H54 (cell line): ENCODE measurements at places on chromosomes 2 and 18.

- DNase-seq: no peak
Observed at GRCh38 chr18:70621710-70622109, 332.9 kb downstream of the SOCS6 start.

DNA sequence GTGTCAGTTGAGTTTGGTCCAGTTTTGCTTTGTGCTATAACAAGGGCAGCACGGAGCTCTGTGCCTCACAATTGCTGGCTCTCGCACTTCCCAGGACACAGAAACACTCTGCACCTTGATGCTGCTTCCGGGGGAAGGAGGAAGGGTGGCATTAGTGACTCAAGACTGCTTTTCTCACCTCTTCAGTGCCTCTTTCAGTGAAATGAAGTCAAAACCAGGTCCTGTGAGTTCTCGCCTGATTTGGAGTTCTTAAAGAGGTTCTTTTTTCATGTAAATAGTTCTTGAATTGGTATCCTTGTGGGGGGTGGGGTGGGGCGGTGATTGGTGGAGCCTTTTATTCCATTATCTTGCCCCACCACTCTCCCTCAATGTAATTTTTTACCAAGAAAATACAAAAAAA is 91.5 kb upstream of the MYT1L start:
- DNase-seq: no peak

GRCh38 chr18:36519358-36519757 is 221.8 kb downstream of the FHOD3 start:
- DNase-seq: peak; percentile 44

DNA sequence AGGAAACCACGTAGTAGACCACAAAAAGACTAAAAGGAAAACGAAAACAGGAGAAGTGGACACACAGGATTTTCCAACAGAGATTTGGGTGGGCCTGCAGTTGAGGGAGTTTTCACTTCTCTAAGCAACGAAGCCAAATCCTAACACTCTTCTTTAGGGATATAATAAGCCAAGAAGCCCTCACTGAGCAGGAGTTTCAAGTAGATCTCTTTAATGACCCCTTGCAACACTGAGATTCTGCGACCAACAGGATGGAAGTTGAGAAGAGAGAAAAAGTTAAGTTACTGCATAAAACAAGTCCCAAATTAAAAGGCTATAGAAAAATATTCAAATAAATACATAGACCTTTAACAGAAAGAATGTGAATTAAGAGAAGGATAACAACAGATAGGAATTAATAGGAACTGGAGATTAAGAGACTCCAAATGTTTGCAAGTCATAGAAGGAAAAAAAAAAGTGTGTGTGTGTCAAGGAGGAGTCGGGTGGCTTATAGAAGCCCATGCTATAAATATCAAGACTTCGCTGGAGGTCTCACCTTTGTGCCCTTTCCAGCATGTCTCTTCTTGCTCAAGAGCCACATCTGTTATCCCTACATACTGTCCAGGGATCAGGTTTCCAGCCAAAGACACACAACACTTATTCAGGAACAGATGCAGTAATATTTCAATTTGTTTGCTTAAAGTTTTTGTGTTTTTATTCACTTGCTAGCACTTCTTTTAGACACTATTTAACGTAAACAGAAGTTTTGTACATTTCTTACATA is 69.4 kb upstream of the ARHGAP28 start:
- no peak for DNase-seq

DNA sequence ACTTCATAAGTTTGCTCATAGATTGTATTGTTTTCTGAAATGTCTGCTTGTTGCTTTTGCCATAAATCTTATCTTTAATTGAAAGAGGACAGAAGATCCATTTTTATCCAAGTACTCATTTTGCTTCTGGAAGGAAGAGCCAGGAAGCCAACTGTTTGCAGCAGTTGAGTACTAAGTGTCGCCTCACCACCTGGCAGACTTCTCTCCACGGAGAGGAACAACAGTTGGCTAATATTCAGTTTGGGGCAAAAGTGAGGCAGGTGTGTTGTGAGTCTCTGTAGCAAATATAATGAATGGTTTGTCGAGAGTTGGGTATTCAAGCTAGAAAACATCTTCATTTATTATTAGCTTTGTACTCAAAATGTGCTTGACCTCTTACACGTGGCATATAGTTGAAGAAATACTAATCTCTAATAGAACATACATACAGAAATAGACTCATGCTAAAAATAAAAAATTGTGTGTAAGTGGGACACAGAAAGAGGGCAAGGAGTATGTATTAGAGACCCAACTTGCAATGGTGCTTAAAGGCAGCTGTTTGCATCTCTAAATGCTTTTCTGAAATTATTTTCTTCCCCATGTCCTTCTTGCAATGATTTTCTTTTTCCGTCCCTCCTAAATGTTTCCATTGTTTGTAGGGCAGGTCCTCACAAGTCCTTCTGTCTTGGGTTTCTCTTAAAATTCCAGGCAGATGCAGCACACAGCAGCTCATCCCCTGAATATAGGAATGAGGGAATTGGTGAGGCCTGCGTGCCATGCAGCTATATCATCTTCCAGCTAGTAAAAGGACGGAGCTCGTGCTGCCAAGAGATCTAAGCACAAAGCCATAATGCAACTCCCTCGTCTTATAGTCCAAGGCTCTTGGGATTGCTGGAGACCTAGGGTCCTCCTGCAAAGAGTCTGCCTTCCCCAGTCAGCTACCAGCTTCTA is 44.8 kb upstream of the MAP3K20 start:
- no peak for DNase-seq

- DNase-seq: no peak
Observed at GRCh38 chr18:77054288-77054605, 78.3 kb downstream of the MBP start.

DNA sequence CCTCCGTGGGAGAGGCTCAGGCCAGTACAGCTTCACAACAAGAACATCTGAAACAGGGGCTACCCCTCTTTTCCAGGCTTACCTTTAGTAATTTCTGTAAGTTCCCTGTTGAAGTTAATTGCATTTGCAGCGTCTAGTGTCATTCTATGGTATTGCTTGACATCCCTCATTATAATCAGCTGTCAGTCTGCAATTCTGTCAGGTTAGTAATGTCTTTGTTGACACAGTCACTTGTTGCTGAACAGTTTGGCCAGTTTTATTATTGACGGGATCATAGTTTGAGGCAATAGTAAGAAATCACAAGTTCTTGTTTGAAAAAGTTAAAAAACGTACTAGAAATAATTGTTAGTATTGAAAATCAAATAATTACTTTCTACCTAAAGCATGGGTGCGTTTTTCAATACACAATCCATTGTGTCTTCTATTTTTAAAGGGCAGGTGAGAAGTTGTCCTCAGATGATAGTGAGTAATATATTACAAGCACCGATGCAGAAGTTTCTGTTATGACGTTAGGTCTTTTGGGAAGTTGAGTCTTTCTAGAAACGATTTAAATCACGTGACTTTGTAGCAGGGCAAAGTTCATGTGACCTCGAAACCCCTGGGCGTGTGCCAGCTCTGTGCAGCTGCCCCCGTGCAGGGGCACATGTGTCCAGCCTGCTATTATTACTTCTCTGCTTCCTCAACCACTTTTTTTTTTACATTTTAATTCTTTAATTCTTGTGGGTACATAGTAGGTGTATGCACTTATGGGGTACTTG is 49.5 kb upstream of the MBP start:
- no peak for DNase-seq

DNA sequence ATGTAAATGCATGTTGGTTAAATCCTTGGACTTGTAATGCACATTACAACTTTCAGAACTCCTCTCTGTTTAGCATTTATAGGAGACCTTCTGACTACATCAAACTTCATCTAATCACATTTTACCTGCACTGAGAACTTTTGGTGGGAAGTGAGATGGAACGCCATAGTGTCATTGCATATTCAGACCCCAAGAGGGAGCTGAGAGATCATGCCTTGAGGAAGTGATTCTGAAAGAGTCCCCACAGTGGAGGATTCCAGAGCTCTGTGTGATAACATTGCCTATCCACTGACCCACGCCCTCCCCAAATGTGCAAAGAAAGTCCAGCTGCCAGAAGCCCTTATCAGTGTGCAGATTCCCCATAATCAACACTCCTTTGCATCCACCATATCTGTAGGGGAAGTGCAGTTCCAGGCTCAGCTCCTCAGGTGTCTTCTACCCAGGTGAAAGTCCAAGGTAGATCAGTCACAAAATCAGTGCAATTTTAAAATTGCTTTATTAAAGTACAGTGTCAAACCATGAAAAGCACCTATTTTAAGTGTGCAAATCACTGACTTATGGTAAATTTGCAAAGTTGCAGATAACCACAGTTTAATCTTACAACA is 212.4 kb downstream of the RPIA start:
- DNase-seq: no peak

GRCh38 chr2:96091141-96091710 is 25.1 kb downstream of the ADRA2B start:
- DNase-seq: no peak

- no peak for DNase-seq
Observed at GRCh38 chr2:149033716-149034115, 4.8 kb upstream of the LYPD6B start.

GRCh38 chr2:122999821-123000220 is 1025.3 kb upstream of the CNTNAP5 start:
- DNase-seq: no peak

DNA sequence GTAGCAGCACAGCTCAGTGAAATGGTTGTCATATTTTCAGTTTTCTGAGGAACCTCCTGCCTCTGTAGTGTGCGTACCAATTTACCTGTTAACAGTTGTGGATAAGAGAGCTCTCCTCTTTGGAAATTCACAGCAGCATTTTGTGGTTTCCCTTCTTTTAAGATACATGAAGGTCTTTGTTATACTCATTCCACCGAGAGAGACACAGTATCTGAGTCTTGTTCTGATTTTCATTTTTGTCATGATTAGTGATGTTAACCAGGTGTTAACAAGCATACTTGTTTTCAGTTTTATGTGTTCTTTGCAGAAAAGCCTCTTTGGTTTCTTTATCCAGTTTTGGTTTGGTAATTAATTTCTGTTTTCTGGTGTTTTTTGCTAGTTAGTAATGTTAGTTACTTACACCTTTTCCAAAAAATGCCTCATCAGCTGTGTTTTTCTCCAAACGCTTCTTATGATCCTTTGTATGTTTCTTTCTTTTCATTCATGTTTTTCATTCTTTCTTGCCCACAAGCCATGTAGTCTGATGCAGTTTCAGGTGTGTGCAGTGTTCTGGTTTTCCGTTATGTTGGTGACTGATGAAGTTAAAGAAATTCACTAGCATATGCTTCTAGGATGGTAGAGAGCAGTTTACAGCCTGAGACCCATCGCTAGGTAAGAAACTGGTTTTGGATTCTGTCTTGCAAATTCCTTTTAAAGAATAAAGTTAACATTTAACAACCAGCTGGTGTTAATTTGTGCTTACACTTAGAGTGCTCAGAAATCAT is 30.1 kb downstream of the CCDC74A start:
- DNase-seq: no peak

DNA sequence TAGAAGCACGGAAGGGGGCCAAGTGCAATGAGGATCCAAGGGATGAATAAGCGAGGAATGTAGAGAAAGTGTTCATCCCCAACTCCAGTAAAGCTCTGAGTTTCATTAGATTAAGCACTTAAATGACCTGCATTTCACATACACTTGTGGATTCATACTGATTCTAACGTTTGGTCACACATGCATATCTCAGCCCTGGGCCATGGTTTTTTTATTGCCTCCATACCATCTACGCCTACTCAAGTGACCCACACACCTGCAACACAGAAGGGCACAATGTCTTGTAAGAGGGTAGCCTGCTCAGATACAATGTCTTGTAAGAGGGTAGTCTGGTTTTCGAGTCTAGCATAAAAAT is 566 bp upstream of the MRPS5 start:
- DNase-seq: no peak

- DNase-seq: no peak
Observed at GRCh38 chr2:60148716-60149115, 404.7 kb downstream of the BCL11A start.

DNA sequence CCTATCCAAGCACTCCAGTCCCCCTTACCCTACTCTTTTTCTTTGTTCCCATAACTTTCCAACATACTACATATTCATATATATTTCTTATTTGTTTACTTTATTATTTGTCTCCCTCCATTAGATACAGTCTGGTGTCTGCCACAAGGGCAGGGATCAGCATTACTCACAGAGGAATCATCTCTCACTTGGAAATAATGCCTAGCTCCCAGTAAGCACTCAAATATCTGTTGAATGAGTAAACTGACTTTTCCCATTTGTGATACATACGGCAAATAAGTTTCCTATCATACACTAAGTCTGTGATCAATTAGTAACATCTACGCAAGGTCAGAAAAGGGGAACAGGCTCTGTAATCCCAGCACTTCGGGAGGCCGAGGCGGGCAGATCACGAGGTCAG is 18.7 kb downstream of the C1D start:
- DNase-seq: peak; percentile 23

GRCh38 chr2:195552581-195552980 is 104.4 kb upstream of the SLC39A10 start:
- no peak for DNase-seq

DNA sequence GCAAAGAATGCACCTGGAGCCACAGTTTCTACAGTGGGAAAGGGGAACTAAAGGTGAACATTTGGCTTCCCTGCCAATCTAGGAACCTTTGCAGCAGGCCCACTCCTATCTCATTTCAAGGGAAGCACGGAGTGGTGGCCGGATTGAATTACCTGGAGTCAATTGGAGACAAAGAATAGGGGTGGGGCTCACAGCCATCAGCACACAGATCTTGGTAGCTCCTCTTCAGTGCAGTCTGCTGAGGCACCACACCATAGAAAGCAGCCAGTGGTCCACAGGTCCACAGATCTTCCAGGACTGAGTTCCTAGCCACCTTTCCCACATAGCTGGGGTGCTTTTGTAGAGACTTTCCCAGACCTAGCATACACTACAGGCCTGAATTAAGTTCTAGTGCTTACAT is 43.5 kb upstream of the NXPH2 start:
- DNase-seq: no peak

DNA sequence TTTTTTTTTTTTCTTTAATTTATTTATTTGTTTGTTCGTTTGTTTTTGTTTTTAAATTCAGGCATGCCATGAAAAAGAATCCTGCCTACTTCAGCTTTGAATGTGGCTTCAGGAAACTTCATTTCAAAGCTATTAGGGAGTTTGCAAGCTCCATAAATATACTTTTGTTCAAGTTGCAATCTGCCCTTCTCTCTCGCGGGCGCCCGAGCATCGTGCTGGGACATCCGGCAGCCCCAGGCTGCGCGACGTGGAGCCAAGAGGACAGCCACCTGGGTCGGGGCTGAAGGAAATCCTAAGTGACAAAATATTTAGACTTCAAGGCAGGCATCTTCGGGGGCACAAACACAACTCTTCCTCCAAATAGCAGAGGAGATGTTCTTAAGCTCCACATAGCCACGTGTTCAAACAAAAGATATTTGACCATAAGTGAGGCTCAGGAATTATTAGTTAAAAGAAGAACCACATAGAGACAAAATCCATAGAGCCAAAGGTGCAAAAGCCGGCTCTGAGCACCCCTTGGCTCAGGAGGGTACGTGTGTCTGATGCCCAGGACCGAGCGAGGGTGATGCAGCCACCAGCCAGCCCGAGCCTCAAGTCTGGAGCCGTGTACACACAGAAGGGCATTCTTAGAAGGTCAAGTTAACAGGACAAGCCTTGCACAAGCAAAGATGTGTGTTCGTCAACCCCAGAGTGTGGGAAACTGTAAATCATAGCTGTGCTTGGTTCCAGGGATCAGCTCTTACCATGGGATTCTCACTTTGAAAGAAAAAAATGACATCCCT is 256.5 kb upstream of the SALL3 start:
- no peak for DNase-seq
